Activated T-helper 2 cell treated with anti-CD3 and anti-CD28 coated beads, Interferon-gamma antibody, Interleukin-2, Interleukin-4, amounts not matched to agents 10 μg/mL and 5 μg/mL and 100 μg/mL, durations not matched to agents 14 hours and 24 hours and 36 hours (primary cell): ENCODE measurements at places on chromosomes 2 and 18. TPM values are rescaled to one million over a fixed set of nuclear protein-coding genes. Genes with fewer than 3 reads are reported as not detected.

GRCh38 chr2:197435598-197436420 lies 981 bp upstream of the SF3B1 start:
- DNase-seq, result no peak

GRCh38 chr2:174628528-174629169 lies 31.0 kb upstream of the WIPF1 start:
- no peak for DNase-seq

DNA sequence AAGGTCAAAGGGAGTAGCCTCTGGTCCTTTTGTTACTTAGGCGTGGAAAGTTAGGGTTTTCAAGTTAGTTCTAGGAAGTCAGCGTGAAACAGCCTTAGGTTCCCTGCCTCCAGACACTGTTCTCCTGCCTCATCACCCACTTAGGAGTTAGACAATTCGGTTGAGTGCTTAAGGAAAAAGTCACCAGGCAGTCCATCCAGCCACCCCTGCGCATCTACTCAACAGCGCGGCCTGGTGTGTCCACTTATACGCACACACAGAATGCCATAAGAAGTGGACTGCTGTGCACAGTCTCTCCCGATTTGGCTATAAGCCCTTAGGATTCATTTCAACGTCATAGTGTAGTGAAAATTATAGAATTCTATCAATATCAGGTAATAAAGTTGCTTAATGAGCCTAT lies 470.8 kb upstream of the TNP1 start:
- no peak for DNase-seq

- no peak for DNase-seq
Measured at GRCh38 chr18:5425721-5426120, 118.1 kb downstream of the EPB41L3 start.

GRCh38 chr18:61535401-61535800 lies 202.2 kb downstream of the CDH20 start:
- DNase-seq, result no peak

DNA sequence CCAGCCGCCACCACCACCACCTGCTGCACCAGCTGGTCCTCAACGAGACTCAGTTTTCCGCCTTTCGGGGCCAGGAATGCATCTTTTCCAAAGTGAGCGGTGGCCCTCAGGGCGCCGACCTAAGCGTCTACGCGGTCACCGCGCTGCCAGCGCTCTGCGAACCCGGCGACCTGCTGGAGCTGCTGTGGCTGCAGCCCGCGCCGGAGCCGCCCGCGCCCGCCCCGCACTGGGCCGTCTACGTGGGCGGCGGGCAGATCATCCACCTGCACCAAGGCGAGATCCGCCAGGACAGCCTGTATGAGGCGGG lies 1.6 kb downstream of the LRATD1 start:
- no peak for DNase-seq

GRCh38 chr2:173271825-173272224 lies 82.8 kb upstream of the CDCA7 start:
- no peak for DNase-seq

The MOCOS gene
- total RNA-seq, result 0.16 and 0.25 TPM in 2 replicates
